ENCODE measurements at places on chromosomes 1 and 21.

GRCh38 chr1:186873687-186874086 lies 44.9 kb downstream of the PLA2G4A start:
- no peaks in the 10 kb centered on the region for H3K4me1 ChIP-seq
- peak overlapping the region; percentile 30 for H3K27ac ChIP-seq

DNA sequence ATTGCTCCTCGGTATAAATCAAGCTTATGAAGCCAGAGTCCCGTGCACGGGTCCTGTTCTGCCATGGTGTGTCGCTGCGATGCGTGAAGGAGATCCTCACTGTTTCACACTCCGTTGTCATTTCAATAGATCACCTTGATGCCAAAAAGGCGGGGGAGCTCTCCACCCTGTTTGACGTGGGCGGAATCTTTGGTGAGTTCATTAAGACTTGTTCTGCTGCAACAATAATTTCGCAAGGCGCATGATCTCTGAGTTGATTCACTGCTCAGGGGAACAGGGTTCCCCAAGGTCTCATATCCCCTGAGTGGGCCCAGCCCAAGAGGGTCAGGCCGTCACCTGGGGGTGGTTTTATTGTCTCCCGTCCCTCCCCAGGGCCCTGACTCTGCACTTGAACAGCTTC lies 50.0 kb downstream of the SLC37A1 start:
- no peak overlapping the region for H3K4me3 ChIP-seq
- H3K27me3 ChIP-seq = no peaks in the 10 kb centered on the region
- no peak overlapping the region for H3K27ac ChIP-seq
- peaks cover 82% of the 10 kb centered on the region for H3K36me3 ChIP-seq
- no peak for DNase-seq

- no peak overlapping the region for H3K27ac ChIP-seq
- H3K4me1 ChIP-seq = peaks cover 3% of the 10 kb centered on the region
- no peak for DNase-seq
- H3K36me3 ChIP-seq = no peaks in the 10 kb centered on the region
- no peaks in the 10 kb centered on the region for H3K27me3 ChIP-seq
These were observed 20.7 kb downstream of the FNBP1L start for GRCh38 chr1:93468662-93469061.

- H3K27me3 ChIP-seq = no peaks in the 10 kb centered on the region
- DNase-seq = no peak
- peaks cover 5% of the 10 kb centered on the region for H3K4me1 ChIP-seq
- no peak overlapping the region for H3K27ac ChIP-seq
- no peaks in the 10 kb centered on the region for H3K36me3 ChIP-seq
- H3K4me3 ChIP-seq = no peak overlapping the region
These were observed 87.2 kb downstream of the PEX14 start for GRCh38 chr1:10561955-10562354.
